ENCODE measurements at places on chromosomes 5 and 9.

DNA sequence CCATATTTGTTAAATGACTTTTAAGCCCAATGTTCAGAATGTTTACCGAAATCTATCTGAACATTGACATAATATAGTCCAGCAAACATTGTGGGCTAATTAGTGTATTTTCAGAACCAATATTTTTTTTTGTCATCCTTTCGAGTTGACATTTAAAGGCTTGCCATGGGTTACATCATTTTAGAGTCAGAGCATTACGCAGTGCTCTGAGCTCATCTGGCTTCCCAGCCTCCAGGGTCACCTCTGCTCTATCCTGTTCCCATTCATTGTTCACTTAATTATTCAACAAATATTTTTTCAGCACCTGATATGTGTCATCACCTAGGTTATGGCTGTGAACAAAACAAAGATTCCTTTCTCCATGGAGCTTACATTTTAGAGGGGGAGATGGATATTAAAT lies 80.2 kb downstream of the SREK1 start:
- DNase-seq: no peak

- DNase-seq: no peak
Observed at GRCh38 chr5:43336159-43336558, 22.9 kb upstream of the HMGCS1 start.

GRCh38 chr5:144035046-144035740 lies 135.3 kb downstream of the YIPF5 start:
- no peak for DNase-seq

DNA sequence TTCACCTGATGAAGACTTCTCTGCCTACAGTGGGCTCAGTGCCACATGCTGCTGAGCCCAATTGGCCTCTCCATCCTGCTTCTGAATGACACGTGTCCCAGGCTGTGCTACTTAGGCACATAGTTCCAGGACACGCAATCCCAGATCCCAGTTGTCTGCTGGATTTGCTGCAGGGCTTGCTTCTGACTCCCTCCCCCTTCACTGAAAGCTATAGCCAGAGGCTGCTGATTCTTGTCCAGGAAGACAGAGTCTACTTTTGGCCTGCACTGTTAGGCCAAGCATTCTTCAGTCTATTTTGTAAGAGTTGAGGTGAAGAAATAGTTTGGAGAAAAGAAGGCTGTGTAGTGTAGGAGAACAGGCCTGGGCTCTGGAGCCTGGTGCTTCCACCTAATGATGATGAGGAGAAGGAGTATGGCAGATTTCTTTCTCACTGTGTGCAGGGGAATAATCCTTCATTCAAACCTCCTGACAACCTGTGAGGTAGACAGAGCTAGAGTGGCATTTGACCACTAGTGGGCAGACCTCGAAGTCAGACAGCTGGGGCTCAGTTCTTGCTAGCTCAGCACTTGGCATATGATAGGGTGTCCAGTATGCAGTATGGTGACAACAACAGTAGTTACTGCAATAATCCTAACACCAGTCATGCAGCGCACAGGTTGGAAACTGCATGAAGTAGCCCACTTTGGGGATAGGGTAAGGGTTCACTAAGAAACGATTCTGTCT lies 19.5 kb upstream of the ASPN start:
- no peak for DNase-seq

- no peak for DNase-seq
Observed at GRCh38 chr5:20360263-20360662, 372.3 kb upstream of the CDH18 start.

DNA sequence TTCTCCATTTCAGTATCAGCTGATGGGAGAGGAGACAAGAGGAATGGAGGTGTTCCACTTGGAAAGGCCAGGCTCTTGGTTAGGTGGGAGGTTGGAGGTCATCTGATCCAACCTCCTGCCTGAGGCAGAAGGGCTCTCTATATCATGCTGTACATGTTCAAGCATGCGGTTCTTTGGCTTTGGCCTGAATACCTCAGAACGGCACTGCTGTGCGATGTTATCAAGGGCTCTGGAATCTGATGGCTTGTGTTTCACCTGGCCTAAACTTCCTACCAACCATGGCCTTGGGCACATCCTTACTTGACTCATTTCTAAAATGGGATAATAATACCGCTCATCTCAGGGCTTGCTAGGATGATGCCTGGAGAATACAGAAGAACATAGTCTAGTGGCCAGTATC lies 90.1 kb upstream of the FAM169A start:
- DNase-seq: no peak

- no peak for DNase-seq
Observed at GRCh38 chr9:73007966-73008672, 55.3 kb upstream of the ALDH1A1 start.

Data from CD4-positive, alpha-beta T cell treated with Interleukin-17A for 4 hours (primary cell).